ENCODE measurements at places on chromosomes 6 and 20. TPM values are rescaled to one million over a fixed set of nuclear protein-coding genes. Genes with fewer than 3 reads are reported as not detected.

LY6G6F gene
- not detected for total RNA-seq

CD93 gene
- 25.1 TPM for total RNA-seq

OR2H1 gene
- not detected for total RNA-seq

HLA-DMA gene
- 57.0 TPM for total RNA-seq

AFG1L gene
- 7.4 TPM for total RNA-seq

DNA sequence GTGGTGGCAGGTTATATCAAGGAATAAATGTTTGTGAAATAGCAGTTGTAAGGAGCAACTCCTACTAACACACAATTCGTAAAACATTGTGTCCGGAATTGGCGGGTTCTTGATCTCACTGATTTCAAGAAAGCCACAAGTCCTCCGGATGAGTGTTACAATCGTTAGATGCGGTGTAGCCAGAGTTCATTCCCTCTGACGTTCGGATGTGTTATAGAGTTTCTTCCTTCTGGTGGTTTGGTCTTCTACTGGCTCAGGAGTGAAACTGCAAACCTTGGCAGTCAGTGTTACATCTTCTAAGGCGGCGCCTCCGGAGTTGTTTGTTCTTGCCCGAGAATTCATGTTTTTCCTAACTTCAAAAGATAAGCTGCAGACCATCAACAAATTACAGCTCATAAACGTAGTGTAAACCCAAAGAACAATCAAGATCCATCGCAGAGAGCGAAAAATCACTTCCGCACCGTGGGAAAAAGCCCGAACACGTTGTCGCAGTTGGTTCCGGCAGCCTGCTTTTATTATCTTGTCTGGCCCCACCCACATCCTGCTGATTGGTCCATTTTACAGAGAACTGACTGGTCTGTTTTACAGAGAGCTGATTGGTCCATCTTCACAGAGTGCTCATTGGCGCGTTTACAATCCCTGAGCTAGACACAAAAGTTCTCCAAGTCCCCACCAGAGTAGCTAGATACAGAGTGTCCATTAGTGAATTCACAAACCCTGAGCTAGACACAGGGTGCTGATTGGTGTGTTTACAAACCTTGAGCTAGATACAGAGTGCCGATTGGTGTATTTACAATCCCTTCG, 58.2 kb downstream of the TRIM27 start:
- DNase-seq: no peak

GRCh38 chr6:131103901-131104300, 31.4 kb upstream of the AKAP7 start:
- no peak for DNase-seq

DNA sequence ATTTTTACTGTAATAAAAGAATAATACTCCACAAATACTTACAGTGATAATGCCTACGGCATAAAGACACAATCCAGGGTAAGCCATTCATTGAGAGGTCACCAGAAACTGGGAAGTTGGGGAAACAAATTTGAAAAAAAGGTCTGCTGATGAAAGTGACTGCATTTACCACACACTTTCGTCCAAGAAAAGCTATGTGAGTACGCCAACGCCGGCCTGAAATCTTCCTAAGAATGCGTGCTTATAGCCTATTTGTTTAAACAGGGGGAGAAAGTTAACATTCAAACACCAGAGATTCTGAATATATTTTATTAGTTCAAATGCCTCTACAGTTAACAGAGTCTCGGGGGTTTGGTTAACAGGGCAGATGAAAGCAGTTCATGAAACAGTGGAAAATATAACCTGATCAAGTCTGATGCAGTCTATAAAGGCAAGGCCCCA, 657 bp upstream of the LTV1 start:
- DNase-seq: no peak

GRCh38 chr20:3160418-3160817, 753 bp upstream of the FASTKD5 start:
- no peak for DNase-seq

GRCh38 chr6:117557951-117558350, 44.4 kb downstream of the GOPC start:
- no peak for DNase-seq

DNA sequence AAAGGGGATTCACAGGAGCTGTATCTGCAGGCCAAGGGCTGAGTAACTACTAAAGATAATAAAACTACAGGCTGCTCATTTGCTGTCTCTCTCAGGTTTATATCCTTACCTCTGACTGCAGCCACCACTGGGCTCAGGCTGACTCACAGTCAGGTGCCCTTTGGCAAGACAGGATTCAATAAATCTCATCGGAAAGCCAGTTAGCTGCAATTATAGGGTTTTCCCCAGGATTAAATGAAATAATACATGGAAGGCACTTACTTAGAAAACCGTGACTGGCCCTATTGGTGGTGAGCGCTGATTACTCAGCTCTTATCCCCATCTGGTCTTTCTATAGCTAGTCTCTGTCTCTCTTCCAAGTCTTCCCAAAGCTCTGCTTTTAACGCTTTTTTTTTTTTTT, 26.4 kb downstream of the RMND1 start:
- no peak for DNase-seq

DNA sequence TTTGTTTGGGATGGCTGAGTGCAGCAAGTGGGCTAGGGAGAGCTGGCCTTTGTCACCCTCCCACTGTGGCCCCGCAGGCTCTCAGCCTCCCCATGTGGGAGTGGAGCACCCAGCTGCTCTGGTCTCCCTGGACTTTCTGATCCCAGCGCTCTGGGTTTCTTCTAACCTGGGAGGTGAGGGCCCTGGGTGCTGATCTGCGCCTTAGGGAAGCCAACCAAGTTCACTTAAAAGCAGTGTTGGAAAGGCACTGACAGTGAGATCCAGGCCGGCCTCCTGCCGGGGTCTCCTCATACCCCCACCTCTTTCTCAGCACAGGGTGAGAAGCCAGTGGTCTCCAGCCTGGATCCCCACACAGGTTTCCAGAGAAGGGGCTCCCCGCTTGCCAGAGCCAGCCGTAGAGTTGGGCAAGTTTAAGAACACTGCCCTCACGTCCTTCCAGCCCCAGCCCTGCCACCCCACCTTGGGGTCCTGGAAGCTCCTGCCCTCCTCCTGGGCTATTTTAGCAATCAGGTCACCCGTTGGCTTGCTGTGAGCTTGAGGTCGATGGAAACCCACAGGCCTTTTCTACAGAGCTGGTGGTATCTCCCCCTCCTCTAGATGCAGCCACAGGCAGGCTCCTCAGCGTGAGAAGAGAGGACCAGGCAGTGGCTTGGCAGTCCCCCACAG, 9.6 kb downstream of the C20orf203 start:
- no peak for DNase-seq

DNA sequence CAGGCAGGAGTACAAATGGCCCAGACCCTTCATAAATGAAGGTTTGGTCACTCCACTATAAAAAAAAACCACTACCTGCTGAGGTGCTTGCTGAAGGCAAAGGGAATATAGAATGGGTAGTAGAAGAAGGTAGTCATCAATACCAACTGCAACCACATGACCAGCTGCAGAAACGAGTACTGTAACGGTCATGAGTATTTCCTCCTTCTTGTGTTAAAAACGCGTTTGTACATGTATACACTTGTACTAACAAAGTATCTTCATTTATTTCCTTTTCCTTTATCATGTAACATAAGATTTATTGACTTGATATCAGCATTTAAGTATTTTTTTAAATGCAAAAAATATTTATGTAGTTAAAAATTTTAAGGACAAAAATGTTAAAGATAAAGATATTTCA, 238.6 kb downstream of the TFAP2B start:
- no peak for DNase-seq
